Activated T-cell treated with anti-CD3 and anti-CD28 coated beads, Interleukin-2, amount 50 U/mL, for 1 hour (primary cell): ENCODE measurements at places on chromosomes 2 and 18.

DNA sequence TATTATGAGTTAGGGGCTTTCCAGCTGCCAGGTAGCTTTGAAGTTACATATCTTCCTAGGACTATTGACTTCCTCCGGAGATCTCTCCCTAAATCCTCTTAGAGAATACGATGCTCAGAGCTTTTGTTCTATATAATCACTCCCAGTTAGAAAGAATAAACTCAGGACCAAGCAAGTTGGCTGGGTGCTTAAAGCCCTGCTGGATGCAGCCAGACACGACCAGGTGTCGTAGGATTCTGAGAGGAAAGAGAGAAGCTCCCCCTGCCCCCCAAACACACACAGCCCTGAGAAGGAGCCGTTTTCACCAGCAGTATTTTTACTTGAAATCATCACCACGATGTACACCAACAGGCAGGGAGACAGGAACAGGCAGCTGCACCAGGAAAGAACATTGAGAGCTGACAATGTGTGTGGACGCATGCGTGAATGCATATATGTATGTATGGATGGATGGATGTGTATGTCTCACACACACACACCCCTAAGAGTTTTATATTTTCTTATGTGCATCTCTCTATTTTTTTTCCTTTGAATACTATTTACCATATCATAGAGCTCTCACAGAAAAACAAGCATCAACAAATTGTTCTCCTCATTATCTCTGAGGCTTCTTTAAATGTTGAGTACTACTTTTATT, 382.6 kb downstream of the EPHA4 start:
- no peak for DNase-seq

- no peak for DNase-seq
Observed at GRCh38 chr2:144914113-144914512, 394.2 kb upstream of the ZEB2 start.

DNA sequence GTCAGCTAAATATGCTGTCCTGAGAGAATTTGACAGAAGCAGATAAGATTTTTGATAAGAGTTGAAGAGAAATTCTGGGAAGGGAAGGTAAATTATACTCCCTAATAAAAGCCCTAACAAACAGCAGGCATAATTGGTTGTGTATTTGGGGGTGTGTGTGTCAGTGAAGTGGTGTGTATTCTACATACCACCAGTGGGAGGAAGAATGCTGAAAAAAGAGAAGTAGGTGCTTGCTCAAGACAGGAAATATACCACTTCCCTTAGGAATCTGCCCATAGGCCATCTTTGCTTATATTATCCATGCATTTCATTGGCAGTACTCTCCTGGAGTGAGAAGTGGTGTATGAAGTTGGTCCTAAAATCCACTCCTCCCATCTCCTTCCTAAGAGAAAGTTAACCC, 76.2 kb downstream of the FMNL2 start:
- DNase-seq, result no peak

- DNase-seq, result peak; percentile 49
Observed at GRCh38 chr18:77079954-77080682, 52.5 kb downstream of the MBP start.

GRCh38 chr2:186882511-186883071, 33.6 kb upstream of the ZSWIM2 start:
- DNase-seq, result no peak

DNA sequence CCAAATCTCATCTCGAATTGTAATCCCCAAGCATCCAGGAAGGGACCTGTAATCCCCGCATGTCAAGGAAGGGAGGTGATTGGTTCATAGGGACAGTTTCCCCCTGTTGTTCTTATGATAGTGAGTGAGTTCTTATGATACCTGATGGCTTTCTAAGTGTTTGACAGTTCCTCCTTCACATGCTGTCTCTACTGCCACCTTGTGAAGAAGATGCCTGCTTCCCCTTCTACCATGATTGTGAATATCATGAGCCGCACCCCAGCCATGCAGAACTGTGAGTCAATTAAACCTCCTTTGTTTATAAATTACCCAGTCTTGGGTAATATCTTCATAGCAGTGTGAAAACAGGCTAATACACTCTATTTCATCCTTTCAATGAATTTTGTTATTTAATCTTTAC, 446.7 kb downstream of the RNF144A start:
- no peak for DNase-seq

DNA sequence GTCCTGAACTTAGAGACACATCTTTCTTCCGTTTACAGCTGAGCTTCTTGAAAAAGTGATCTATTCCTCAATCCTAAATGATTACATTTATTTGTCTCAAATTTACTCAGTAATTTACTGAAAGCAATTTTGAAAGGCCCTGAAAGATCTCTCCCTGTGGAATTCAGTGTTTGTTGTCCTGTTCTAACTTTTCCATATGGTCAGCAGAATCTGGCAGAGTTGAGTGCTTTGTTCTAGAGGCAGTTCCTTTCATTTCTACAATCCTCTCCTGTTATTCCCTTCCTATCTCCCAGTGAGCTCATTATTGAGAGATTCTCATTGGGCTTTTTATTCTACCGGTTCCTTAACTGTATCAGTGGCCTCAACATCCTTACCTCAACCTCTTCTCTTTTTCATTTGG, 36.5 kb upstream of the REG3G start:
- DNase-seq, result no peak

DNA sequence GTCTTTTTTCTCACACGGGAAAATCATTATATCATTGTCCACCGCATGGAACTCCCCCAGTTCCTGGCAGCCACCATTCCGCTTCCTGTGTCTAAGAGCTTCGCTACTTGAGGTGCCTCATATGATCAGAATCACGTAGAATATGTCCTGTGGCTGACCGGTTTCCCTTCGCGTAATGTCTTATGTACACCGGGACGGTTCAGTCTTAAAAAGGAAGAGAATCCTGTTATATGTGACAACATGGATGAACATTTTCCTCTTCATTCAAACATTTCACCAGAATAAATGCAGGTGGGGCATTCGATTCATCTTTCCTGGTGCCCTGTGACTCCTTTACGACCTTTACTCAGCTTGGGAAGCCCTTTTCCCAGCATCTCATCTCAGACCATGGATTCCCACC, 131.7 kb upstream of the TWIST2 start:
- no peak for DNase-seq

DNA sequence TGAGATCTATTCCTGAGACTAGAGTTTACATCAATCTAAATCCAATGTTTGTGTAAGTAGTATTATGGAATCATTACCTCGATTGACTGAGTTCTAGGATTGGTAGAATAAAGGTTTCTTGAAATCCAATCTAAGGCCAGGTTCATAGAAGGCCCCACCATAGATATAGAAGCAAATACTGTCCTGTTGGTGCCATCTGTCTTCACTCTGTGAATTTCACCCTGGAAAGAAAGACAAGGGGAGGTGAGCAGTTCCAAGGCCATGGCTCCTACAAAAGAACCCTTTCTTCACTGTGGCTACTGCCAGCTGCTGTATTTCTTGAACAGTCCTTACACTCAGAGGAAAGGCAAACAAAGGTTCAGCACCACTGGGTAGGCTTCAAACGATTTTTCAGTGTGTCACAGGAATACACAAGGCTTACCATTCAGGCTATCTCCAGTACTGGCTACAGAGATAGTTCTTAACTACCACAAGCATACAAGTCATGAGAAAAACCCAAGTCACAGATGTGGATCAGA, 137.0 kb downstream of the LRP2 start:
- no peak for DNase-seq

DNA sequence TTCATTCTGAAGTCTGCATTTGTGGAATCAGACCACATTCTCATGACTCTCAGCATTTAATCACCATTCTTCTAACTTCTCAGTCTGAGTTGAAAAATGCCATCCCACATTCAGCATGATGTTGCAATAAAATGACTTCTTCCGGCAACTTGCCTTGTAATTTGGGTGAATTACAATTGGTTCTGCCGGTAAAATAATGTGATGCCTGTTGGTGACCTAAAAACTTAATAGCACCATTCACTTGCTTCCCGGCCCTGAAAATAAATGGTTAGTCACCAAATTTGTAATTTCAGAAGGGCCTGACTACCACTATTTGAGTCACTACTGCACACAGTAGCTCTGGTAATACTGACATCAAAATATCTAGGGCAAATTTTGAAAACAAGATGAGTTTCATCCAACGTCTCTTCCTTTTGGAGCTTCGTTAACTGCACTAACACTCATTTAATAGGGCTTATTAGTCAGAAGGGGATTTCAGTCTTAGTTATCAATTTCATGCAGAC, 637.1 kb upstream of the CHAC2 start:
- no peak for DNase-seq

DNA sequence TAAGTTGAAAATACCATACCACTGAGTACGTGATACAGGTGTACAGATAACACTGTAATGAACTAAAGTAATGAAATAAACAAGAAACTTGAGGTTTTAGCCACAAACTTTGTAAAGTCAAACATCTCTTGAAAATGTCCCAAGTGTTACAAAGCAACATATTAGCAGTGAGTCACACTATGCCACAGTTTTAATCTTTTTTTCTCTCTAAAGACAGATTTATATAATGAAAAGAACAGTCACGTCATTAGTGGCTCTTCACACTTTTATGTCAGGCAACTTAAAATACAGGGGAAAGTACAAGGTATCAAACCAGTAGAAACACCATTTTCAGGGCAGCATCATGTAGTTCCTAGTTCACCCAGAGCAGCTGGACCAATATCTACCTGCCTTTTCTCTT, 42.1 kb downstream of the RAPH1 start:
- DNase-seq, result no peak

DNA sequence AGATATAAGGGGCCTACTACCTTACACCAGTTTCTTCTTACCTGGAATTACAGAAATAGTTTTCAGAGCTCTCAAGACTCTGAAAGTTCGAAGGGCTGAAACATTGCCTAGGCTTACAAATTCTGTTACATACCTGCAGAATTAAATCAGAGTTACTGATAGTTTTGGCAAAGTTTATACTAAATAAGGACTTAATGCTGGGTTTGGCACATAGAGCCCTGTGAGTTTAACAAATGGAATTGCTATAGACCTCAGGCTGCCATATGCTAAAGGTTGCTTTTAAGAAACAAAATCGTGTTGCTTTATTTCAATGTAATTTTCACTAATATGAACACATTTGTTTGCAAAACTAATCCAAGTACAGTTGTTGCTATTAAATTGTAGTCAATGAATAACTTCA, 40.1 kb downstream of the SCN3A start:
- DNase-seq, result no peak

GRCh38 chr2:159557437-159558034, 58.8 kb downstream of the BAZ2B start:
- no peak for DNase-seq

- DNase-seq, result no peak
Observed at GRCh38 chr2:151040039-151040438, 221.6 kb downstream of the RBM43 start.

- no peak for DNase-seq
Observed at GRCh38 chr2:18536100-18536499, 24.4 kb downstream of the RDH14 start.

GRCh38 chr18:23401400-23402347, 51.4 kb upstream of the RIOK3 start:
- DNase-seq, result no peak

DNA sequence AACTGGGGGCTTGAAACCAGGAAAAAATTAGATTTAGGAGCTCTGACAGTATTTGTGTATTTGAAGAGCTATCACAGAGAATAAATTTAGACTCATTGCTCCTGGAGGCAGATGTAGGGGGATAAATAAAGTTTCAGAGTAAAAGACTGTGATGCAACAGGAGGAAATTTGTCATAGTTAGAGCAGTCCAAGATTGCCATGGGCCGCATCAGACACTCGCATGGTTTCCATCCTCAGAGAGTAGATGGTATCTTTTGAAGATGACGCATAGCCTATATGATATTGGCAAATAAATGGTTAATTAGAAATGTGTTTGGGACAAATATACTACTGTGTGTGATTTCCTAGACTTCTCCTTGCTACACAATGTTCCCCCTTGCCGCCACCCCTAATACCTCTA, 170.5 kb downstream of the FTCDNL1 start:
- no peak for DNase-seq

- no peak for DNase-seq
Observed at GRCh38 chr2:212998626-212999359, 152.6 kb downstream of the IKZF2 start.

- no peak for DNase-seq
Observed at GRCh38 chr2:29519338-29519925, 402.0 kb downstream of the ALK start.

DNA sequence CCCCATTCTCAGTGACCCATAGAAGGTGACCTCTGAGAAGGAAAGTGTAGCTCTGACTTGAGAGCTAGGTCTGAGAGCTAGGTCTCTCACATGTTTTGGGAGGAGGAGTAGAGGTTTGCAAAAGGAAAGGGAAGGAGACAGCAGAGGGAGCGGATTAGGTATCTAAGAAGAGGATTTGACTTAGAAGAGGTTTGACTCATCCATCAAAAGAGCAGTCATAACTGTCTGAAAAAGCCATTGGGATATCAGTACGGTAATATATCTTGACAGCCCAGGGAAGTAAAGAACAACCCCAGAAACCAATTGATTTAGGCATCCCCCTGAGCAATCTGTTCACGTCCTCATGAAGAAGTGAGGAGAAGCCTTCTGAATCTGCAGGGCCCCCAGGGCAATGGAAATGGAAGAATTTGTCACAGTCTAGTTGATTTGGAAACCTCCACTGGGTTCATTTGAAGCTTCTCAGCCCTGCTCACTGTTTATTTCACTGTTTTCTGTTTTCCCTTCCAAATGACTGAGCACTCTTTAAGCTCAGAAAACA, 19.3 kb downstream of the OXER1 start:
- DNase-seq, result no peak
